ENCODE measurements at places on chromosomes 4 and X. TPM values are rescaled to one million over a fixed set of nuclear protein-coding genes. Genes with fewer than 3 reads are reported as not detected.

GRCh38 chr4:13912966-13913365 is 285.4 kb upstream of the BOD1L1 start:
- H3K4me1 ChIP-seq = no peaks in the 10 kb centered on the region
- no peak for DNase-seq
- H3K36me3 ChIP-seq = no peaks in the 10 kb centered on the region
- no peaks in the 10 kb centered on the region for H3K27me3 ChIP-seq
- H3K27ac ChIP-seq = no peak overlapping the region
- H3K4me3 ChIP-seq = no peak overlapping the region

GRCh38 chr4:143374771-143375170 is 38.1 kb downstream of the GAB1 start:
- no peak for DNase-seq
- no peaks in the 10 kb centered on the region for H3K36me3 ChIP-seq
- no peak overlapping the region for H3K4me3 ChIP-seq
- H3K27me3 ChIP-seq = no peaks in the 10 kb centered on the region
- peak overlapping the region; percentile 88 for H3K27ac ChIP-seq

GRCh38 chr4:184473499-184474262 is 669 bp downstream of the IRF2 start:
- H3K27me3 ChIP-seq = no peaks in the 10 kb centered on the region
- H3K27ac ChIP-seq = peak overlapping the region; percentile 98
- H3K4me1 ChIP-seq = peaks cover 82% of the 10 kb centered on the region
- peak overlapping the region; percentile 95 for H3K4me3 ChIP-seq
- peak; percentile 42 for DNase-seq

Gene CXCL6
- total RNA-seq = not detected

Gene ADGRL3
- total RNA-seq = 6.1 TPM

DNA sequence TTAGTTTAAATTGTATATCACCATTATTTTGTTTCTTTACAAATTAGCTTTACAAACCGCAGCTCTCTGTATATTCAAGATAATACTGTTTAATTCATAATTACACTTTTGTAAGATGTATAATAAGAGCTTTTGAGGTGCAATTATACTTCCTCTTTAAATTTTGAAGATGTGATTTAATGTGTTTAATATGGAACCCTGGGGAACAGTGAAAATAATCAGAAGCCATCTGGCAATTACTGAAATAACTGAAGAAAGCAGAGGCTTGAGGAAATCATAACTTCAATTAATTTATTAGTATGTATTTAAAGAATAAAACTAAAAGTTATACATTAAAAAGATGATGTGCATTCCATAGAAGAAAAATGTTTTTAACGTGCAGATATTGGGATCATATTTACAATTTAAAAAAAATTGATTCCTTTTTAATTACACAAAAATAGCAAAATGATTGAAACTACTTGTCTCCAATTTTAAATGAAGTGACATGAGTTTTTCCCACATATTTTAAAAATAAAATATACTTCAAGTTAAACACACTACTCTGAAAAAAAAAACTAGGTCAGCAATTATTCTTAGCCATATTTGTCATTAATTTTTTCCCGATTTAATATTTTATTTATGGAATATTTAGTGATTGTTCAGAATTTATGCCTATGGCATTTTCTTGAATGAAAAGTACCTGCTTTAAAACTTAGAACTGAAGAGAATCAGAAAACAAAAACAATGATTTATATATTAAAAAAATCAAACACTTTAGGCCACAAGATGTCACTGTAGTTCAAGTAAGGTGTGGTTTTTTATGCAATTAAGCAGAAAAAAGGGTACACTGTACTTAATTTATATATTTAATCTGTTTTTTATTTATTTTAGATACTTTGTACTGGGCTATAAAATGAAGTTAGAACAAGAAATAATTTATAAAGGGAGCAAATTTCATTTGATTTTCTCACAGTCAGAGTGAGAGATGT is 942.7 kb upstream of the NDST4 start:
- no peaks in the 10 kb centered on the region for H3K4me1 ChIP-seq
- H3K27ac ChIP-seq = no peak overlapping the region
- DNase-seq = no peak
- no peak overlapping the region for H3K4me3 ChIP-seq

GRCh38 chr4:168183717-168184571 is 91.6 kb downstream of the ANXA10 start:
- H3K4me3 ChIP-seq = no peak overlapping the region
- DNase-seq = no peak
- H3K36me3 ChIP-seq = no peaks in the 10 kb centered on the region
- H3K4me1 ChIP-seq = peaks cover 6% of the 10 kb centered on the region
- peak overlapping the region; percentile 41 for H3K27ac ChIP-seq

Gene CTAG2
- not detected for total RNA-seq

Gene RPS6KA6
- 0.41 TPM for total RNA-seq

GRCh38 chrX:56727531-56727930 is 1.5 kb upstream of the NBDY start:
- peaks cover 14% of the 10 kb centered on the region for H3K4me1 ChIP-seq
- no peak overlapping the region for H3K27ac ChIP-seq
- no peak overlapping the region for H3K4me3 ChIP-seq
- H3K36me3 ChIP-seq = no peaks in the 10 kb centered on the region
- no peaks in the 10 kb centered on the region for H3K27me3 ChIP-seq
